ENCODE measurements at places on chromosomes 1 and 21. TPM values are rescaled to one million over a fixed set of nuclear protein-coding genes. Genes with fewer than 3 reads are reported as not detected.

GRCh38 chr1:53371121-53371666, 43.3 kb upstream of the LRP8 start:
- peaks cover 16% of the 10 kb centered on the region for H3K4me1 ChIP-seq
- no peak for DNase-seq
- peaks cover 2% of the 10 kb centered on the region for H3K36me3 ChIP-seq
- no peak overlapping the region for H3K27ac ChIP-seq

GRCh38 chr1:1307261-1307922, 338 bp downstream of the ACAP3 start:
- peaks cover 18% of the 10 kb centered on the region for H3K4me1 ChIP-seq
- H3K4me3 ChIP-seq: peak overlapping the region; percentile 88
- peak overlapping the region; percentile 87 for H3K27ac ChIP-seq

- H3K4me3 ChIP-seq: no peak overlapping the region
- H3K4me1 ChIP-seq: no peaks in the 10 kb centered on the region
- H3K27ac ChIP-seq: no peak overlapping the region
- no peak for DNase-seq
- no peaks in the 10 kb centered on the region for H3K36me3 ChIP-seq
Measured at GRCh38 chr1:70874063-70874462, 173.6 kb downstream of the PTGER3 start.

GRCh38 chr1:107748531-107748930, 216.4 kb downstream of the VAV3 start:
- DNase-seq: no peak
- H3K27me3 ChIP-seq: no peaks in the 10 kb centered on the region
- H3K4me1 ChIP-seq: no peaks in the 10 kb centered on the region

Gene TGFB2
- total RNA-seq: not detected

- H3K4me1 ChIP-seq: peaks cover 5% of the 10 kb centered on the region
- H3K27me3 ChIP-seq: peaks cover 6% of the 10 kb centered on the region
- no peak for DNase-seq
- no peak overlapping the region for H3K27ac ChIP-seq
- H3K4me3 ChIP-seq: no peak overlapping the region
Measured at GRCh38 chr1:229075217-229075616, 195.7 kb upstream of the RAB4A start.

Gene PLA2G2C
- total RNA-seq: 0.28 TPM

- peak overlapping the region; percentile 50 for H3K4me3 ChIP-seq
- H3K36me3 ChIP-seq: peaks cover 14% of the 10 kb centered on the region
- H3K4me1 ChIP-seq: peaks cover 55% of the 10 kb centered on the region
Measured at GRCh38 chr1:198927129-198927528, 288.3 kb downstream of the PTPRC start.

DNA sequence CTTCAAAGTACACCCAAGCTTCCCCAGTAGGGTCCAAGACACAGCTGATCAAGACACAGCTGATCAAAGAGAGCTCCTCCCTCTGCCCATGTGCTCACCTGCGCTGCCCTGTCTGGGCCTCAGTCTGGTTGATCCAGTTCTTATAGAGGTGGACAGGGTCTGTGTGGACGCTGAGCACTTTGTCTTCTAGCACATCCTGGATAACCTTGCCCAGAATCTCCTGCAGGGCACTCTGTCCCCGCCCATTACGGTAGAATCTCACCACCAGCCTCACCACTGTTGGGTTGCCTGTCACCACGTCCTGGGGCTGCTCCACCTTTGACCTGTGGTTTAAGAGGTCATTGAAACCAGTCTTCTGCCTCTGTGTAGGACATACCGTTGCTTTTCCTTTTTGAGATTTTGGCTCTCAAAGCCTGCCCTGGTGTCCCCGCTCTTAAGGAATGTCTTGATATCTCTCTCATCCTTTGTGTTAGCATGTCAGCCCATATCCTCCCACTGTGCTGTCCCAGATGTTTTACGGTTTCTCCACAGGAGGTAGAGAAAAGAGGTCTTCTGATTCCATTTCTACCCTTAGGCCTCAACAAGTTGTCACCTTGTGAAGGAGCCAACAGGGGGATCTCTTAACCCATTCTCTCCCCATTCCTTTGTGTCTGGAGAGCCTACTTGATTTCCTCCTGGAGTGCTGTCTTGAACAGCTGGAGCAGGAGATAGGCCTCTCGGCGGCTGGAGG, 33.5 kb downstream of the IQGAP3 start:
- no peak overlapping the region for H3K4me3 ChIP-seq
- DNase-seq: no peak
- H3K36me3 ChIP-seq: peaks cover 17% of the 10 kb centered on the region
- H3K27ac ChIP-seq: no peak overlapping the region

DNA sequence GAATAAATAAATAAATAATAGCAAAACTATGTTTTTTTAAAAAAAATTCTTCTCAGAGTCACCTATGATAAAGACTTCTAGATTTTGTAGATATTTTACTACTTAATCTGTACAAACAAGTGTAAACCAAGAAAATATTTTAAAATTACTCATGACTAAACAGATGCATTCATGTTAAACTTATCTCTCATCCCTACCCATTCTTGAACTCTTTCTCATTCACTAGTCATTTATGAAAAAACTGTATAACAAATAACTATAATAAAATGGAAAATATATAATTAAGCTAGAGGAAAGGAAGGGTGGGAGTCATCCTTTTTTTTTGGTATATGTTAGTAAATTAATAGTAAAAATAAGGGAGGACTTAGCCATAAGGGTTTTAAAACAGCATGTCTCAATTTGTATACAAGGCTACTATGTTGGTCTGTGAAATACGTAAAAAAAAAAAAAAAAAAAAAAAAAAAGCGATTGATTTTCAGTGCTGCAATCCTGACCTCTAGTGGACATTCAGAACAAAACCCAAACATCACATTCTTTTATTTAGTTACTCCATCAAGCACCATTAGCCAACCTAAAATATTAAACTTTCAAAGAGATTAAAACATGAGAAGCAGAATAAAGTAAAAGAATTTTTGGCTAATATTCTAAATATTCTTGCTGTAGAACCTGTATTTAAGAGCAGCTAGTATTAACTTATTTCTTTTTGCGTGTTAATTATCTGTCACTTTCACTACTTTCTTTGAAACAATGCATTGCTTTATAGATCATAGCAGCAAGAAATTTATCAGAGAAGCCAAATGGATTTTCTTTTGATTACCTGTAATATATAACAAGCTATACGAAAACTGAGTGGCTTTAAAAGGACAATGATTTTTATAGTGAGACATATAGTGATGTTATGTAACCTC, 255.8 kb upstream of the CACYBP start:
- no peak overlapping the region for H3K27ac ChIP-seq
- no peaks in the 10 kb centered on the region for H3K36me3 ChIP-seq
- H3K4me1 ChIP-seq: no peaks in the 10 kb centered on the region
- DNase-seq: no peak
- H3K27me3 ChIP-seq: peaks cover 3% of the 10 kb centered on the region

DNA sequence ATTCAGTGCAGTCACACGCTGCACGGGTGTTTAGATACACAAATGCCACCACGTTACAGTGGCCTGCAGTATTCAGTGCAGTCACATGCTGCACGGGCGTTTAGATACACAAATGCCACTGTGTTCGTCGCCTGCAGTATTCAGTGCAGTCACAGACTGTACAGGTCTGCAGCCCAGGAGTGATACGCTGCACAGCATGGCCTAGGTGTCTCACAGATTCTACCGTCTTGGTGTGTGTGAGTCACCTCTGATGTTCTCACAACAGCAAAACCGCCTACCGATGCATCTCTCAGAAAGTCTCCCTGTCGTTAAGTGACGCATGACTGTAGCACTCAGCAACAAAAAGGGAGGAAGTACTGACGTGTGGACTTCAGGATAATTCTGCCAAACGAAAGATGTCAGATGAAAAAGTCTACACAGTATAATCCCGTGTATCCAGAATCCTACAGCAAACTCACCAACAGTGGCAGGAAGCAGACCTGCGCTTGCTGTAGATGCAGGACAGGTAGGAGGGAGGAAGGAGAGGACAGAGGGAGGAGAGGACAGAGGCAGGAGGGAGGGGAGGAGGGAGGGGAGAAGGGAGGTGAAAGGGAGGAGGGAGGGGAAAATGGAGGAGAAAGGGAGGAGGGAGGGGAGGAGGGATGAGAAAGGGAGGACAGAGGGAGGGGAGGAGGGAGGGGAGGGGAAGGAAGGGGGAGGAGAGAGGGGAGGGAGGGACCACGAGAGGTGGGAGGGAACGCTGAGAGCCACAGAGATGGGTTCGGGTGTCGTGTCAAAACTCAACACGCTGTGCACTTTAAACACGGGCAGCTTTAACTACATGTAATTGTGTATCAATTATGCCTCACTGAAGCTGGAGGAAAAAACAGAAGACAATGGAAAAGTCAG, 36.3 kb upstream of the PCBP3 start:
- DNase-seq: peak; percentile 75
- H3K4me3 ChIP-seq: peak overlapping the region; percentile 63
- no peaks in the 10 kb centered on the region for H3K36me3 ChIP-seq
- H3K4me1 ChIP-seq: peaks cover 3% of the 10 kb centered on the region
- peaks cover 19% of the 10 kb centered on the region for H3K27me3 ChIP-seq

- H3K4me1 ChIP-seq: no peaks in the 10 kb centered on the region
- no peak for DNase-seq
- no peak overlapping the region for H3K4me3 ChIP-seq
Measured at GRCh38 chr1:29584776-29585175, 348.5 kb downstream of the PTPRU start.

DNA sequence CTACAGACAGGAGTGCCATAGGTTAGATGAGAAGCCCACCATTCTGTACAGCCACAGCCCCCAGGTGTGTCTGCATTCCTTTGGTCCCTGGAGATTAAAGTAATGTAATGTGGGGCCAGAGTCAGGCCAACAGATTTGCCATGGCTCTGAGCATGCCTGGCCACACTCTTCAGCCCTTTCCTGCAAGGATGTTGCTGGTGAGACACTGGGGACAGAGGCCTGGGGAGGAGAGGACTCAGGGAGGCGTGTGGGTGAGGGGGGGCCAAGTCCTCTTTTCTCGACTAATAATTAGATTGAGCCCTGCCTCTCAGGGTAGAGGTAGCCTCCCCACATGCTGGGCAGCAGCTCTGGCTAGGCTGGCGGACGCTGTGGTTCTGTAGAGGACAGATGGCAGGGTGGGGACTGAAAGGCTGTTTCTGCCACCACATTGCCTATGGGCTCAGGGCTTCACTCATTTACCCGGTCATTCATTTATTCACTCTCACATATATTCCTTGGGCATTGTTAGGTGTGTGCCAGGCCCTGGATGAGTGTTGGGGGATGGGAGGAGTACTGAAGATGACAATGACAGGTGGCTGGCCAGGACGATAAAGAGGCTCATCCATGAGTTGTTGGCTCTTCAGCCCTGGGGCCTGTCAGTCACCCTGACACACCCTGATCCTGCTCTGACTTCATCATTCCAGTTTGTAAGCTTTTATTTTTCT, 7.1 kb upstream of the PRCC start:
- peaks cover 2% of the 10 kb centered on the region for H3K36me3 ChIP-seq
- no peak for DNase-seq
- H3K4me1 ChIP-seq: peaks cover 5% of the 10 kb centered on the region
- no peaks in the 10 kb centered on the region for H3K27me3 ChIP-seq

Gene HUNK
- total RNA-seq: 0.33 TPM

DNA sequence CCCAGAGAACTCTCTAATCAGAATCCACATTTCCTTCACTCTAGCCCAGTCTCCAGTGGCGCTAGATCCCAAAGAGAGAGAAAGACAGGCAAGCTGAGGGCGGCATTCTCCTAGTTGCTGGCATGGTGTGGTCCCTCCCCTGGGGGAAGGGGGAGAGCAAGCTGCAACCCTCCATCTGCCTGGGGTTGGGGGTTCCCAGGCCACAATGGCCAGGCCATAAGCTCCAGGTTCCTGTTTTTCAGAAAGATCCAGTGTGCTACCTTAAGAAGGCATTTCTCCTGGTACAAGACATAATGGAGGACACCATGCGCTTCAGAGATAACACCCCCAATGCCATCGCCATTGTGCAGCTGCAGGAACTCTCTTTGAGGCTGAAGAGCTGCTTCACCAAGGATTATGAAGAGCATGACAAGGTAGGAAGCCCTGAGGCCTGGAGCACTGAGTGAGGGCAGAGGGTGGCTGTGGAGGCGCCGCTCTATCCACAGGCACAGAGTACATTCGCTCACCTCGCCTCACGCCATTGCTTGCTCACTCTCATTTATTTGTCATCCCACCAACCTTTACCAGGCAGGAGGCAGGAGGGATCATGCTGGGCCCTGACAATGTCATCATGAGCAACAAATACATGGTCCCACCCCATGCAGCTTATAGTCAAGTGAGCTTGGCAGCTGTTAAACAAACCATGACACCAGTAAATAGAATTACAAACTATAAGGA, 6.6 kb downstream of the CSF1 start:
- H3K36me3 ChIP-seq: peaks cover 85% of the 10 kb centered on the region
- H3K4me3 ChIP-seq: no peak overlapping the region
- H3K27ac ChIP-seq: peak overlapping the region; percentile 58
- DNase-seq: no peak

DNA sequence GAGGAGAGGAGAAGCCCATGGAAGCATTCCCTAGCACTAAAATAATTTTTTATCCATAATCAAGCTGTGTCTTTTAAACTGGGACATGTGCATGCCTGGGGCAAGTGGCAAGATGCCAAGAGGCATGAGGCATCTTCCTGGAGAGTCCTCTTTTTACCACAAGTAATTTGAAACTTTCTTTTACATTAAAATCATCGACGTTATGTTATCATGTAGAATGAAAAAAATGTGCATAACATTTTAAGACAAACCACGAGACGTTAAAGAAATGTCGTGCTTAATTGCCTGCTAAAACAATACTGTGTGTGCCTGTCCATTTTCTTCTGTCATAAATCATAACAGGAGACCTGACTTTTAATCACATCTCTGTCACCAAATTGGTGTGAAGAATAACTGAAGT, 1.5 kb downstream of the STYXL2 start:
- H3K4me1 ChIP-seq: peaks cover 14% of the 10 kb centered on the region
- H3K36me3 ChIP-seq: no peaks in the 10 kb centered on the region
- DNase-seq: no peak
- H3K27me3 ChIP-seq: peaks cover 4% of the 10 kb centered on the region

Gene FLVCR1
- total RNA-seq: 21.8 TPM

Gene CLCNKA
- total RNA-seq: not detected

DNA sequence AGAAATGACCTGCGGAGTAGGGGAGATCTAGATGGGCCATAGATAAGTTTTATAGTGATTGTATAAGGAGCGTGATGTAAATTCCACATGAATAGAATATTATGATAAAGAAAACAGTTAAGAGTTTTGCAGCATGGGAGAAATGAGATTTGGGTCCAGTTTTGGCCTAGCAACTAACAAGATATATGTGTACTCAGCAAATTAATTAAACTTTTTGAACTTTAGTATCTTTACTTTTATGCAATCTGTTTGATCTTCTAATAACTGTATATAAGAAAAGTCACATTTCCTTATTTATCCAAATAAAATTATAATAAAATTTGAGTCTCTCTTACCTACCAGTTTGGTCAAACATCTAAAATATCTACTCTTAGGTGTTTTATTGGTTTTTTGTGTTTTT, 1011.8 kb upstream of the NCAM2 start:
- no peaks in the 10 kb centered on the region for H3K27me3 ChIP-seq
- no peaks in the 10 kb centered on the region for H3K36me3 ChIP-seq
- no peak overlapping the region for H3K27ac ChIP-seq
- no peaks in the 10 kb centered on the region for H3K4me1 ChIP-seq
- DNase-seq: no peak

Gene CFAP74
- not detected for total RNA-seq

Data from activated CD4-positive, alpha-beta T cell treated with anti-CD3 and anti-CD28 coated beads, Interleukin-2, amount 10 ng/mL, durations not matched to agents 24 days and 14 days (primary cell).